Uterus (tissue), 4 donors: ENCODE measurements at places on chromosomes 11 and 22. TPM values are rescaled to one million over a fixed set of nuclear protein-coding genes. Genes with fewer than 3 reads are reported as not detected.
A peak's percentile ranks its signal among the peaks of the same experiment; 100 is the strongest.

Gene TST
- total RNA-seq = 36.8 TPM

- no peak overlapping the region for H3K27ac ChIP-seq
- DNase-seq = no peak
- H3K27me3 ChIP-seq = no peaks in the 10 kb centered on the region
- no peaks in the 10 kb centered on the region for H3K4me1 ChIP-seq
These were observed 5.3 kb upstream of the PRDM11 start for GRCh38 chr11:45141171-45141570.

- no peak overlapping the region for H3K4me3 ChIP-seq
- no peak for DNase-seq
- H3K27me3 ChIP-seq = no peaks in the 10 kb centered on the region
- H3K4me1 ChIP-seq = no peaks in the 10 kb centered on the region
- no peak overlapping the region for H3K27ac ChIP-seq
These were observed 1471.1 kb downstream of the TBC1D22A start for GRCh38 chr22:48233586-48233985.

GRCh38 chr22:49156662-49157285, 670.9 kb downstream of the BRD1 start:
- H3K27ac ChIP-seq = no peak overlapping the region
- no peaks in the 10 kb centered on the region for H3K36me3 ChIP-seq
- no peaks in the 10 kb centered on the region for H3K27me3 ChIP-seq
- H3K4me3 ChIP-seq = no peak overlapping the region

Gene GAB4
- total RNA-seq = 0.14 TPM

GRCh38 chr11:46895821-46896220, 22.5 kb downstream of the LRP4 start:
- DNase-seq = no peak
- H3K27ac ChIP-seq = no peak overlapping the region
- H3K27me3 ChIP-seq = no peaks in the 10 kb centered on the region
- no peaks in the 10 kb centered on the region for H3K4me1 ChIP-seq
- no peaks in the 10 kb centered on the region for H3K36me3 ChIP-seq

DNA sequence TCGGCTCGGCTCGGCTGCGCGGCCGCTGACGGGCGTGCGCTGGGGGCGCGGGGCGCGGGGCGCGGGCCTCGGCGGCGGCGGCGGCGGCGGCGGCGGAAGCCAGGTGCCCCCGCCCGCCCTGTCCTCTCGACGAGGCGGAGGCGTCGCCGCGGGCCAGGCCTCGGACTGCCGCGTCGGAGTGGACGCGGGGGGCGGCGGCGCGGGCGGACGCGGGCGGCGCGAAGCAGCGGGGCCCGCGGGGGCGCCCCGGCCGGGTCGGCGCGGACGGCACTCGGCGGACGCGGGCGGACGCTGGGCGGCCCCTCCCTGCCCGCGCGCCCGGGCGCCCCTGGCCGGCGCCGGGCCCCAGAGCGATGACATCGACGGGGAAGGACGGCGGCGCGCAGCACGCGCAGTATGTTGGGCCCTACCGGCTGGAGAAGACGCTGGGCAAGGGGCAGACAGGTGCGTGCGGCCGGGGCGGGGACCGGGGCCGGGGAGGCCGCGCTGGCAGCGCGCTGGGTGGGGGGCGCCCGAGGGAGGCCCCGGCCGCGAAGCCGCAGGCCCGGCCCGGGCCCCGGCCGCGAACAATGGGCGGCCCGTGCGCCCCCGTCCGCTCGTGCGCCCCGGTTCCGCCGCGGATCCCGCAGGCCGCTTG, at the start of gene BRSK2:
Gene BRSK2 (plus strand): TSS at position 3 of the 637 bp plus-strand sequence. CDS start 351 bp downstream, at position 354.
- H3K36me3 ChIP-seq = no peaks in the 10 kb centered on the region
- H3K4me3 ChIP-seq = peak within 1 kb of the TSS; percentile 30
- DNase-seq = no peak
- peaks cover 28% of the 10 kb centered on the region for H3K27me3 ChIP-seq
- peaks cover 10% of the 10 kb centered on the region for H3K4me1 ChIP-seq

DNA sequence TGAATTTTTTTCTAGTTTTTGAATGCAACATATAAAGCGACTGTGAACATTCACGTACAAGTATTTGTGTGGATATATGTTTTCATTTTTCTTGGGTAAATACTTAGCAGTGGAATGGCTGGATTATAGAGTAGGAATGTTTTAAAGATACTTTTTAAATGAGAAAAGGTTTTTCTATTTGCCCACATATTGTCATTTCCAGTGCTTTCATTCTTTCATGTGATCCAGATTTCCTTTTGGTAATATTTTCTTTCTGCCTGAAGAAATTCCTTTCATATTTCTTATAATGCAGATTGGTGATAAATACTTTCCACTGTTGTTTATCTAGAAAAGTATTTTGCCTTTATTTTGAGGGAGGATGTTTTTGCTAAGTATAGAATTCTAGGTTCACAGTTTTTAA, 7.9 kb downstream of the DDB2 start:
- no peaks in the 10 kb centered on the region for H3K4me1 ChIP-seq
- H3K27ac ChIP-seq = no peak overlapping the region
- no peaks in the 10 kb centered on the region for H3K36me3 ChIP-seq
- no peak overlapping the region for H3K4me3 ChIP-seq
- H3K27me3 ChIP-seq = no peaks in the 10 kb centered on the region

Gene SAA4
- not detected for total RNA-seq

GRCh38 chr11:86519064-86519911, 144.6 kb downstream of the CCDC81 start:
- H3K27me3 ChIP-seq = no peaks in the 10 kb centered on the region
- peak overlapping the region; percentile 67 for H3K27ac ChIP-seq
- H3K36me3 ChIP-seq = no peaks in the 10 kb centered on the region

GRCh38 chr11:129972611-129973010, 30.0 kb downstream of the PRDM10 start:
- DNase-seq = no peak
- no peaks in the 10 kb centered on the region for H3K27me3 ChIP-seq
- no peaks in the 10 kb centered on the region for H3K36me3 ChIP-seq
- H3K4me1 ChIP-seq = no peaks in the 10 kb centered on the region
